Karpas-422 (cell line): ENCODE measurements at places on chromosomes 4 and X. TPM values are rescaled to one million over a fixed set of nuclear protein-coding genes. Genes with fewer than 3 reads are reported as not detected.

Gene DCAF4L1
- 0.36 and 0.56 TPM in 2 replicates for total RNA-seq

Gene MAGEE2
- total RNA-seq: not detected in 2 replicates

Gene DIPK2B
- total RNA-seq: not detected in 2 replicates

Gene ETDB
- total RNA-seq: not detected in 2 replicates

GRCh38 chrX:31213941-31214340 is 142.1 kb upstream of the FTHL17 start:
- peak; percentile 62 for DNase-seq

DNA sequence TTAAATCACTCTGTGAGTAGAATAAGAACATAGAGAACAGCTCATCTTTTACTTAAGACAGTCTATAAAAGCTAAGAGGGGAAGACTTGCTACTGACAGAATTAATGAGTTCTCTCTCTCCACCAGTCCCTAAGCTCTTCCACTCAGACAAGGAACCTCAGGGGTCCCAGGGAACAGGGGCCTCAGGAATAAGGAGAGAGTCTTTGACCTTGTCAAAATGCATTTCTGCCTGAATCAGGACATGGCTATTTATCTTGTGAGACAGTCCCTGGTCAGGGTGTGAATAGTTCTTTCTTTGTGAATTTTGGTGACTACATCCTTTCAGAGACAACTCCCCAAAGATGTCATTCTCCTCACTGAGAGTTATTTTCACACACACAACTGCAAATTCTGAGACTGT is 218.7 kb upstream of the HS3ST1 start:
- no peak for DNase-seq

DNA sequence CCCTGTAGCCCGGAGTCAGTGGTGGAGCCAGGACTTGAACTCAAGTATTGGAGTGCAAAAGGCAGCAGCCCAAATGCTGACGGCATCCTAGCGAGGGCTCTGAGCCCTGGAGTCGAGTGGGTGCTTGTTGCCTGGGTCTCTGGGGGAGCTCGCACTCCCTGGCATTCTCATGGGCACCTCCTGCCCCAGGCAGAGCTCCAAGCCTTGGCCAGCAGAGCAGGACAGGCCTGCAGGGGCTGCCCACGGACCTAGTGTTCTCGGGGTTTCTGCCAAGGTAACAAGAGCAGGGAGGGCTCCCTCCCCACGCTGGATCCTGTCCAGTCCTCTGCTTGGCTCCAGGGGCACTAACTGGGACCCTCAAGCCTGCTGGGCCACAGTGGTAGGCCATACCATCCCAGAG is 17.6 kb upstream of the WFS1 start:
- DNase-seq: no peak

GRCh38 chrX:50157545-50158135 is 43.2 kb downstream of the AKAP4 start:
- DNase-seq: no peak

DNA sequence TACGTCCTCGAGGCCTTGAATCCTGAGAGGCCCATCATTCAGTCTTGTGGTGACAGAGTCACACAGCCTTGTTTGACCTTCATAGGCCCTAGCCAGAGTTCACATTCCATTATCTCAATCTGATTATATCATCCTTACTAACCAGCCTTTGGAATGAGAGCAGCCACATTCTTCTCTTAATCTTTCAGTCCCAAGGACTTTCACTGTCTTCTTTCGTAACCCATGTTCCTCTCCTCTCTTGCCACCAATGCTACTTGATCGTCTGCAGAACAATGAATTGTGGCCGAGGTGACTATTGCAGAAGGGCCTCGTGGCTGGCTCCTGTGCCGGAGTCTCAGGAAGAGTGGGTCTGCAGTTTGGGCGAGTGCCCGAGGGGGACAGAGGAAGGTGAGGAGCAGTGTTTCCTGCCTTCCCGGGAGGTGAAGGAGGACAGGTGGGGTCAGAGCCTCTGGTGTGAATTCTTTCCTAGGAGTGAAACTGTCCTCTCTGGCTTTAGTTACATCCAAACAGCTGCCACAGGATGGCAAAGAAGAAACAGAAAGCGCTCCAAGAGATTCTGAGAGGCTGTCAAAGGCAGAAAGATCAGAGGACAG is 94.6 kb downstream of the LIMCH1 start:
- no peak for DNase-seq

- no peak for DNase-seq
Observed at GRCh38 chrX:110001740-110002299, 1.1 kb upstream of the TMEM164 start.

DNA sequence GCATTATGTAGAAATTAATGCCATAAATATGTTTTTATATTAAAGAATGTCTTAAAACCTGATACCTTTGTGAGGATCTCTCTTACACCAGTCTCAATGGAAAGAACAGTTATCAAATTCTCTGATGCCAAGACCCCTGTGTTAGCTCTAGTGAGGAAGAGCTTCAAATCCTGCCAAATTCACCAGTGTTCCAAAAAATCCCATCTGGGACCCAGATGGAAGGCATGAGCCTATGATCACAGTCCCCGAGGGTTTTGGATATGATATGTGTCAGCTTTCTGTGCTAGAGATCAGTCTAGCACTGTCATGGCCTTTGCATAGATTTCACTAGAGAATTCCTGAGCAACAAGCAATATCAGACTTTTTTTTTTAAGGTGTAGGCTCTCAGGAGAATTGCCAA is 412.1 kb downstream of the UBE2NL start:
- no peak for DNase-seq

GRCh38 chrX:50036426-50036825 is 114.0 kb downstream of the CLCN5 start:
- DNase-seq: no peak

- no peak for DNase-seq
Observed at GRCh38 chrX:153693216-153694086, 5.7 kb downstream of the SLC6A8 start.

- DNase-seq: no peak
Observed at GRCh38 chr4:29336861-29337260, 1383.3 kb upstream of the PCDH7 start.

DNA sequence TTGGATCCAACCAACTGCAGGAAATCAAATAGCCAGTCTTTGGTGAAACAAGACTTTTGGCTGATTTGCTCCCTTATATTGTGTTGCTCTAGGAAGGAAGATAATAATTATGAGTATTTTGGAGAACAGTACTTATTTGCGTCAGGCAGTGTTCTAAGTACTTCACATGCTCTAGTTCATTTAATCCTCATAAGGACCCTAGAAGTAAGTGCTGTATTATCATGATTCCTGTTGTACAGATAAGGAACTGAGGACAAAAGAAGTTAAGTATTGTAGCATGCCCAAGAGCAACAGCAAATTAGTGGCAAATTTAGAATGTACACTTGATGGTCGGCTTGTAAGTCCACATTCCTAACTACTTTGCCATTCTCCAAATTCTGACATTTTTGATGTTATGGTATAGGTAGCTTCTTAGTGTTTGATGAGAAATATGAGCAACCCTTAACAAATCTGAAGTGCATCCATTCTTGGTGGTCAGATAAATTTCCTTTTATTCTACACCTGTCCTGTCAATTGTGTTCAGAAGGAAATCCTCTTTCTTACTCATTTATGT is 72.0 kb downstream of the SPRY1 start:
- DNase-seq: no peak

DNA sequence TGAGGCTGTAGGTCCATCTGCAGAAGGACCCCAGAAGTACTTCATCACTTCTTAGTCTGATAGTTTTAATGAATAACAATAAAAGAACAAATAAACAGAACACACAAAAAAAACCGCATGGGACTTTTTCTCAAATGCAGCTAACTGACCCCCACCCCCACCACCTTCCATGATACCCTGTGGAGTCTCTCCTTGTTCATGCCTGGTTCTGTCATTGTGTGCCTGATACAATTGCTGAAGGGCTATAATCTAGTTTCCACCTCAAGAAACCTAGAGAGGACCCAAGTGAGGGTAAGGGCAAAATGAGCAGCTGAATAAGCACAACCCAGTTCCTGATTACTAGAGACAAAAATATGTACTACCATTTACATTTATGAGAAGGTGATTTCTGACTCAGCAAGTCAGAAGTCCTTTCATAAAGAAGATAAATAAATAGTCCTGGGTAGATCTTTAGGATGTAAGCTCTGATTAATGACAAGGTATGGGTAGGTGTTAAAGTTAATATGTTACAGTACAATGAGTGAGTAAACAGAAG is 155.1 kb downstream of the TMA16 start:
- no peak for DNase-seq

GRCh38 chr4:61532336-61533000 is 332.3 kb downstream of the ADGRL3 start:
- DNase-seq: no peak

DNA sequence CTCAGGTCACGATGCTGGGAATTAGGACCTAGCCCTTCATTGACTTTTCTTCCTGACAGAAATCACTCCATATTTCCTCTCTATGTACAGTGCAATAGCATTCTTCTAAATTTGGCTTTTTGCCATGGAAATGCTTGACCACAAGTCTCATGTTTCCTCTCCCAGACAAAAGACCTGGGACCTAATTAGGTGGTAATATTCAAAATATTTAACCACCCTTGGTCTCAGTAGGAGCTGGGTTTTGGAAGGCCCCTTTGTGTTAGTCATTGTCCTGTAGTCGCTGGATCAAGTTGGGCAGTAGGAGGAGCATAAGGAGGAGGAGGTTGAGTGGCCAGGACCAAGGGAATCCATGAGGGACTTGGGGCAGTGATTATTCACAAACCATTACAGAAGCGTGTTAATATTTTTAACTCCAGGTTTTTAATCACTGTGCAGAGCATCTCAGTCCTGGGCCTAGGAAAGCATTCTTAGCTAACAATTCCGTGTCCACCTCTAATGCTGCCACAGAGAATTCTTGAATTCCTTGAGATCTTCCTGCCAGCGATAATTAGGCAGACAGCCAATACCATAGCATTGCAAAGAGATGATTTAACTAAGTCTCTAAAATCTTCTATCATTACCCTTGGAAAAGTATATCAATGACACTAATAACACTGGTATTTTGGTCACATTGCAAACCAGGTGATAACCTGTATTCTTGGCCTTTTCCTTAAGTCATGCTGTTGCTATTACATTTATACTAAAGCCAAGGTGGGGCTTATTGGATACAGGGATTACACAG is 25.0 kb upstream of the SHROOM4 start:
- no peak for DNase-seq

GRCh38 chr4:42470023-42470422 is 72.7 kb downstream of the SHISA3 start:
- no peak for DNase-seq

DNA sequence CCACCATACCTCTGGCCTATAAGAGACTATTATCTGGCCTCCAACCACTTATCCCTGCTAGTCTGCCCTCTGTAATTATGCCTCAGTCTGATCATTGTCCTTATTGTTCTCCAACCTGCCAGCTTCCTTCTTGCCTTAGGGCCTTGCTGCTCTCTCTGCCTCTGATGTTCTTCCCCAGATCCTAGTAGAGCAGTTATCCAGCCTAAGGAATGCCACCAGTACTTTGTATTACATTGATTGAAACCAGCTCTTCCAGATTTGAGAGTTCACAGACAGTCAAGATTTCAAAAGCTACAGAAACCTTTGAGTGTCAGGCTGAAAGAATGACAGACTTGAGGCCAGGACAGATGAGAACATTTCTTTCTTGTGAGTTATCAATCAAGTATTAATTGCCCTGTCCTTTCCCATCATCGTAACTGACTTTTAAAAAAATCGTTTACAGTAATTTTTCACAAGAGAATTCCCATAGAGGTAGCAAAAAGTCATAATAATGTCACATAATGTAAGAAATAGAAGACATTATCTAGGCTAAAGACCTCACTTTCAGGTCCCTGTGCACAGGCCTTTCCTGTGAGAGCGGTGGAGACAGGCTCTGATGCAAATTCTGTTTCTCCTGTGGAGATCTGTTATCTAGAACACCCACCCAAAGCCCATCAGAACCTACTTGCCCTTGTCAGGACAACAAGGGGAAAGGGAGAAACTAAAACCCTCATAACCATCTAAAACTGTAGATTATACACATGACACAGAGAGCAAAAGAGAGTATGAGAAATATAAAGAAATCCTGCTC is 64.1 kb upstream of the GUCY1A1 start:
- DNase-seq: peak; percentile 77

- DNase-seq: no peak
Observed at GRCh38 chr4:184653650-184654049, 4.1 kb downstream of the PRIMPOL start.

- DNase-seq: peak; percentile 91
Observed at GRCh38 chr4:116358633-116359222, 726.6 kb downstream of the TRAM1L1 start.

DNA sequence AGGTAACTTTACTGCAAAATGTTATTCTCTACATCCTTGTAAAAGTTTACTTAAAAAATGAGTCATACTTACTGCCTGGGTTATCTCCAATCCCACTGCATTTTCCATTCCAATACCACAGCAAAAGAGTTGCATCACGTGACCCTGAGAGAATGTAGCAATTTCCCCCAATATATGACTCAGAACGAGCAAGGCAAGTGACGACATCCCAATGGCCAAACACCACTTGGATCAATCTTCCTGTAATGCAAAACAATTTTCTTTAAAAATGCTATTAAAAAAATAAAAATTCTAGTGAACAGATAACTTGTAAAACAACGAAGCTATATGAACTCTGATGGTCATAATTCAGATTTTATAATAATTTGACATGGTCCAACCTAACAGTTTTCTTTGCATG is 224.3 kb downstream of the DCLK2 start:
- DNase-seq: no peak

DNA sequence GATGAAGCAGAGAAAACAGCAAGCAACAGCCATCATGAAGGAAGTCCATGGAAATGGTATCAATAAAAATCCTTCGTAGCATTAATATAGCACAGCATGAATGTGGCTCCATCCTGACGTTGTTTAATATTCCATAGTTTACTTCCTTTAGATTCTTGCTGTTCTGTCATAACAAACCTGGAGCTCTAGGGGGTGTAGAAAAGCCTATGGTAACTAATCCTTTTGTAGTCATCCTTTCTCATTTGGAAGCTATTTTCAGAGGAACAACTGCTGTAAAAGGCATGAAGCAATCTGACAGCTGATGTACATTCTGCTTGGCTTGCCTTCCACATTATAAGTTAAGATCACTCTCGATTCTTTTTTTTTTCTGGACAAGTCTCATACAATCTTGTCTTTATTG is 914 bp downstream of the MYOZ2 start:
- DNase-seq: no peak

GRCh38 chr4:80156410-80156809 is 40.9 kb upstream of the PRDM8 start:
- no peak for DNase-seq
